RPMI8226 (cell line): ENCODE measurements at places on chromosomes 6 and 20.

DNA sequence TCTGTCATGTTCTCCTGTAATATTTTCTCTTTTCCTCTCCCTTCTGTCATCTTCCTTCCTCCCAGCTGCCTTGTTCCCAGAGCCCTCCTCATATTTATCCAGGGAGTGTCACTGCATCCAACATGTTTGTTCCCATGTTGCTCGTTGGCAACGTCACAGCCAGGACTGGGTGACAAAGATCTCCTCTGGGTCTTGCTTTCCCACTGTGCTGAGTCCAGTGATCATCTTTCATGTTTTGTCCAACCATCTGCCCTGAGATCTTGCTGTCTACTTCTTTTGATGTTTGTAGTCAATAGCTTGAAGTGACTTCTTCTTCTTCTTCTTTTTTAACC, 26.6 kb downstream of the FARS2 start:
- DNase-seq = no peak

DNA sequence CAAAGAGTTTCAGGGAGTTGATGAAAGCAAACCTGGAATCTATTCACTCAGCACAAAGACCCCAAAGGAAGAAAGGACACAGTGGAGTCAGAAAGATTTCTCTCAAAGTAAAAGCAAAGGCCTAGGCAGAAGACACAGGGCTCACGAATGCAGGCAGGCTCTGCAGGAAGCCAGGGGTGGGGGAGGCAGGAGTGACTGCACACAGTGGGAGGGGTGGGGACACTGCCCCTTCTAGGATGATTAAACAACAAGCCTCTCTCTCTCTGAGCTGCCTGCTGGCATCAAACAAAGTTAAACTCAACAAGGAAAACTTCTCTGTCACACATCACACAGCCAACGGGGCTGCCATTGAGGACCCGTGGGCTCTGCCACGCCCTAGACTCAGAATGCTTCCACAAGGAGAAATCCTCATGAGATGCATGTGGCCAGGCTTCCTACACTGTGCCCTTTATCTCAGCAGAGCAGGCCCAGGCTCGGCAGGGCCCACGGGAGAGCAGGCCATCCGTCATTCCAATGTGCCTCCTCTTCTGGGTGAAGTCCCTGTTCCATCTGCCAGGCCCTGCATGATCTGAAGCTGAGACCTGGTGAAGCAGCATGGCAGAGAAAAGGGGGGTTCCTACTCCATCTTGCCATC, 70.1 kb downstream of the RAMACL start:
- DNase-seq = no peak

GRCh38 chr6:1739220-1739619, 129.5 kb downstream of the FOXC1 start:
- no peak for DNase-seq

DNA sequence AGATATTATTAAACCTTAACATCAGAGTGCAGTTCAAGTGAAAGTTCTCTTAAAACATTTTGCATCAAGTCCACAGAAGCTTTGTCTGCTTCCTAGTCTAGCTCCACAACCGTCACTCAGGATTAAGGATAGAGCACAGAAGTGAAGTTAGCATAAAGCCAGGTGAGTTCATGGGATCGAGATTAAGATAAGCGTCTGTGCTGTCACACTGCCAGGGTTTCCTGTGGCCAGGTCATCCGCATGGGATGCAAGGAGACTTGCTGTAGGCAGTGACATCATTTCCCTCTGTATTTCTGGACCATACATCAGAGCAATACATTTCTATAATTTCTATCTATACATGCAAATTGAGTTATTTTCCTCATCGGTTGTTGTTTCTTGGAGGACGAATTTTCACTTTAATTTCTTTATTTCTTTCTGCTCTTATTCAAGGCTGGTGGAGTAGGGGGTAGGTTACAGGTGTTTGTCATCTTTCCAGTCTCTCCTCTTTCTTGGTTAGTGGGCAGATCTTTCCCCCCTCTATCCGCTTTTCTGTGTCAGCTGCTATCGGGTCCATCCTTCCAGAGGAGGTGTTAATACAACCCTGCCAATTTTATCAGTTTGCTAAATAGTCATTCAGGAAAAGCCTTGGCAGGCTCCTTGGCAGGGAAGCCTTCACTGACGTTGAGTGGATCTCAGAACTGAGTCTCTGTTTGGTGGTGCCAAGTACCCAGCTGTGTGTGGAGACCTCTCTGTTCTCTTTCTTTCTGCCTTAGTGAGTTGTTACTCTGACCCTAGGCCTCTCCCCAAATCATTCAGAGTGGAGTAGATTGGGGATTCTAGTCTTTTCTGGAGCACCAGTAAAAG, 307.6 kb upstream of the MAP3K7 start:
- DNase-seq = no peak

DNA sequence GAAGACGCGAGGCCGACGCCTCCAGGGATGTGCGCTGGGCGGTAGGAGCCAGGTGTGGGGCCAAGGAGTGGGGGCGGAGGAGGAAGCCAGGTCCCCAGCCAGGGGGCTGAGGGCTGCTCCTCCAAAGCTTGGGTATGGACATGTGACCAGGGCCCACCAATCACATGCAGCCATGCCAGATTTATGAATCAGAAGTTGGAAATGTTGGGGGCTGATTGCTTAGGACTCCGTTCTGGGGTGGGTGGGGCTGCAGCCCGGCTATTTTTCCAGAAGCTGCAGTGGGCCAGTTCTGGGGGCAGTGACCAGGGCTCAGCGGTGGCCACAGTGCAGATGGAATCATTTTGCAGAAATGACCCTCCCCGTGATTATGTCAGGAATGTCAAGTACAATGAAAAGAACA, 96.0 kb downstream of the CEBPB start:
- no peak for DNase-seq

DNA sequence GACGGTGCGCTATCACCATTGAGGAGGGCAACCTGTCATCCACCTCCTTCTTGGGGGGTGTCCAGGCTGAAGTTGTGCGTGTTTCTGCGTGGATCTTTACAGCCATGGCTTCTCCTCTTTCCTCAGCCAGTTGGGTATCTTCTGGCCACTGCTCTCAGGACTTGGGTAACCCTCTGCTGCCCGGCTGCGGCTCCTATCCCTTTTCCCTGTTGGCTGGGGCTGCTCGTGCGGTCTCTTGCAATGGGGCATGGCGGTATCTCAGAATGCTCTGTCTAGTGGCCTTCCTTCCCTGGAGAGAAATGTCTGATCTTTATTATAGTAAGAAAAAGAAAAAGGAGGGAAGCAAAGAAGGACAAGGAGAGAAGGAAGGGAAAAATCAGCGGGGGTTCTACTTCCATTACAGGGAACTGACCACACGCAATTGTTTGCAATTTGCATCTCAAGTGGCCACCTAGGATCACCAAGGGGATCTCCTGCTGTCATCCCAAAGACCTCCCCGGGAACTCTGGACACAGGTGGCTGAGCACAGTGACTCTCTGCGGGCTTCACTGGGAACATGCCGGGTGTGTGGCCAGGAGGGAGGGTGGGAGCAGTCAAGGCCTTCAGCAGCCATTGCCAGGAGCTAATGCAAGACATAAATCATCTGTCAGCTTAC, 60.8 kb downstream of the NPEPL1 start:
- DNase-seq = no peak

GRCh38 chr6:98669371-98669770, 165.0 kb upstream of the POU3F2 start:
- DNase-seq = no peak
